Frontal cortex (tissue), 4 donors: ENCODE measurements at places on chromosomes 6 and 20. TPM values are rescaled to one million over a fixed set of nuclear protein-coding genes. Genes with fewer than 3 reads are reported as not detected.

DNA sequence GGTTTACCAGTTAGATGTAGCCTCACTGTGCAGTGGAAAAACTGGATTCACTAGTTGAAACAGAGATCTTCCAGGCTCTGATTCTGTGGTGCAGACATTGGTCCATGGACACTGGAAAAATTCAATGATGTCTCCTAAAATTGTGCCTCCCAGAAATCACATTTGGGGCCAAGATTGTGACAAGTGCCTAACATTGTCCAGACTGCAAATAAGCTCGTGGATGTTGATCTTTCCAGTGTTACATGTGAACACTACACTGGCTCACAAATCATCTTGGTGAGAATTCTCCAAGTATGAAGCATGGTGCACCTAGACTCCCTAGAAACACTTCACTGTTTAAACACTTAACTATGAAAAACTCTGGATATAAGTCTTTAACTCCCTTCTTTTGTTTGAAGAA, 140.4 kb downstream of the HAO1 start:
- DNase-seq: no peak

DNA sequence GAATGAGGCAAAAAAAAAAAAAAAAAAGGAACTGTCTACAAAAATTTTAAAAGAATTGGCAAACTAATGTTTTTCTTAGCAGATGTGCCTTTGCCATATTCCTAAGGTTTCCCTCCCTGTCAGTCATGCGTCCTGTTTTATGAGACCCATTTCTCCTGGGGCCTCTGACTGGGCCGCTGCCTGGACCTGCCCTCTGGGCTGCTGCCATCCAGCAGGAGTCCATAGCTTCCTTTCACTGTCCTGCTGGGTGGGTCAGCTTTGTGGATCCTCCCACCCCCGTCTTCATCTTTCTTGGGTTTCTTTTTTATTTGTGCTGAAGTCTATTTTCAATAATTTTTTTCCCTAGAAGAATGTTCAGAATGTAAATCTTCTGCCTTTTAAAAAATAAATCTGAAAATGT, 110.8 kb upstream of the SCP2D1 start:
- no peak for DNase-seq

GRCh38 chr6:56087421-56087820, 160.0 kb downstream of the COL21A1 start:
- no peak for DNase-seq

DNA sequence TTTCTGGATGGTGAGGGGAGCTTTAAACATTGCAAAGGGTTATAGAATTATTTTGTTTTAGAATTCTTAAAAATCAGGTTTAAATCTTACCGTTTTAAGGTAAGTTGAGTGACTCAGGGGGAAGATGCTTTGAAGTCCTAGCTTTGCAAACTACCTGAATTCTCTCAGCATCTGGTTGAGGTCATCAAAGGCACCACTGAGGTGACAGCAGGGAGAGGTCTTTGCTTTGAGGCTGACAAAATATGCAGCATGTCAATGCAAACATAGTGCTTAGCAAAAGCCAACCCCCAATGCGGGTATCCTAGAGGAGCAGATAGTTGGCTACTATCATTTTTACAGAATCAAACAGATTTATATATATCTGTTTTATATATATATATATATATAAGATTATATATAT, 219.5 kb downstream of the SLC24A3 start:
- DNase-seq: no peak

DNA sequence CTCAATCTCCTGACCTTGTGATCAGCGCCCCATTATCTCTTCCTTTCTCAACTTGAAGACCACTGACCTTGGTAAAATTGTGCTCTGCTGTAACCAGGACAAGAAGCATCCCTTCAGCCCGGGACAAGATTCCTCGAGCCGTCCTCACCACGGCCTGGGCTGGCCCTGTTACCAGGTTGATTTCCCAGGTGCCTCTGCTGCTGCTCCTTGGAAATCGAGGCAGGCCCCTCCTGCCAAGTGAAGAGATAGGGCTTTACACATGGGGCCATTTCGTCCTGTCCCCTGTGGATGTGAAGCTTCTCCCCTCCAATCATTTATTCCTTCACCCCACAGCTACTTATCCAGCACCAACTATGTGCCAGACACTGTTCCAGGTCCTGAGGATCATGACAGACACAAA, 21.5 kb downstream of the RAB44 start:
- no peak for DNase-seq

DNA sequence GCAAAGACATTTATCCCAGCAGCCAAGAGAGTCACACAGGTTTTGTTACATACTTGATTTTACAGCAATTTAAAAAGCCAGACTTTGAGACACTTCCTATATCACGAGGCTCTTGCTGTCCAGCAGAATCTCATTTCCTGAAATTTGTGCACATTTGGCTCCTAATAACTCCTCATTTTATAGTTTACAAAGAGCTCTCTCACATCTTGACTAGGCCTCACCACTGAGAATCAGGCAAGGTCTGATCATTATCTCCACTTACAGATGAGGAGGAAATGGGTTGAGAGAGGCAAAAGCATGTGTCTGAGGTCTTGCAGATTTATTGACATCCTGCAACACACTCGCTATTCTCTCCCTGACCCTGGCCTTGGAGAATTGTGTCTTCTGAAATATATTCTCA, 426.8 kb downstream of the MAFB start:
- DNase-seq: no peak

- no peak for DNase-seq
Measured at GRCh38 chr20:6533351-6533750, 234.1 kb upstream of the BMP2 start.

Gene SLPI
- total RNA-seq: 0.41 TPM

Gene BPI
- under 0.01 TPM for total RNA-seq

Gene TMEM200A
- total RNA-seq: 20.4 TPM

Gene NFS1
- 23.6 TPM for total RNA-seq

Gene KIF3B
- 89.3 TPM for total RNA-seq

Gene OR2H2
- total RNA-seq: not detected
